ENCODE measurements at places on chromosomes 5 and 9.

- peak; percentile 11 for DNase-seq
These were observed 58.9 kb downstream of the NREP start for GRCh38 chr5:111697881-111698757.

DNA sequence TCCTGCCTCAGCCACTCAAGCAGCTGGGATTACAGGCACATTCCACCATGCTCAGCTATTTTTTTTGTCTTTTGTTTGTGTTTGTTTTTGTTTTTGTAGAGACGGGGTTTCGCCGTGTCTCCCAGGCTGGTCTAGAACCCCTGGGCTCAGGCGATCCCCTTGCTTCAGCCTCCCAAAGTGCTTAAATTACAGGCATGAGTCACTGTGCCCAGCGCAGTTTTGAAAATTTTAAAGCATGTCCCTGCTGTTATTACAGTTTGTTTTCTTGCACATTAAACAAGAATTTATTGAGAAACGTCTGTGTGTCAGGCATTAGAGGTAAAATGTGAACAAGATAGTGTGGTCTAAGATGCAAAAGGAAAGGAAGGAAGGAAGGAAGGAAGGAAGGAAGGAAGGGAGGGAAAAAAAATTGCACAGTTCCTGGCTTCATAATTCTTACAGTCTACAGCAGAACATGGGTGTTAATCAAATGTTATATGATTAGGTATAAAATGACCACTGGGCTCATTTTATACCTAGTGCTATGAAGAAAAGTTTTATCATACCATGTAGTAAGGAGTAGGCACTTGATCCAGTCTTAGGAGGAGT, 205.4 kb downstream of the SNX18 start:
- DNase-seq, result no peak

- peak; percentile 1 for DNase-seq
These were observed 13.3 kb upstream of the COL5A1 start for GRCh38 chr9:134628354-134628736.

GRCh38 chr9:116336133-116336862, 182.7 kb downstream of the PAPPA start:
- no peak for DNase-seq

DNA sequence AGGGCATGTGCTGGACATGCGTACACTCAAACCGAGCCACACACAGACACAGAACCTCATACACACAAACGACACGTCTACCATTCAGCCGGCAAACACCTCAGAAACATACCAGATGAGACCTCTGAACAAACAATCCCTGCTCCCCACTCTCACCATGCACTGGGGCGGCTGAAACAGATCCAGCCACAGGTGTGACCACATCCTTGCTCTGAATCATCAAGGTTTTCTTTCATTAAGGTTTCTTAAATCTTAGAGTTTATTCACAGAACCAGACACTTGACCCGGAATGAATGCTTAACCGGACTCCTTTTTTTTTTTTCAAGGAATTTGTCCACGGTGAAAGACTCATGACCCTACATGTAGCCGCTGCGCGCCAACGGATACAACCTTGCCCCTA, 26.2 kb downstream of the TERT start:
- DNase-seq, result peak; percentile 66

DNA sequence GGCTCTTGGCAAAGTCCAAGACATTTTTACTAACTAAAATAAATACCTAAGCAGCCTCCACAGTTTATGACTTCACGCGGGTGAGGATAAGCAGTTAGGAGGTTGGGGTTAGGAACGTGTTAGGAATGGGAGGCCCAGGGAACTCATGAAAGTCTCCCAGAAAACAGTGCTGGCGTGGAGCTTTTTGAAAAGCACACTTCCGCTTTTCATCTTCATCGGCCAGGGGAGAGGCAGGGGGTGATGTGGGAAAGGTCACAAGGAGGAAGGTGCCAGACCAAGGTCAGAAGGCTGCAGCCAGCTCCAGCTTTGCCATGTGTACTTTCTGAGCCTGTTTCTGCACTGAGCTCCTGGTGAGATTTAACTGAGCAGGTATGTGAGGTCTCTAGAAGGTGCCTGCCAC, 149.0 kb downstream of the PHF2 start:
- DNase-seq, result no peak

DNA sequence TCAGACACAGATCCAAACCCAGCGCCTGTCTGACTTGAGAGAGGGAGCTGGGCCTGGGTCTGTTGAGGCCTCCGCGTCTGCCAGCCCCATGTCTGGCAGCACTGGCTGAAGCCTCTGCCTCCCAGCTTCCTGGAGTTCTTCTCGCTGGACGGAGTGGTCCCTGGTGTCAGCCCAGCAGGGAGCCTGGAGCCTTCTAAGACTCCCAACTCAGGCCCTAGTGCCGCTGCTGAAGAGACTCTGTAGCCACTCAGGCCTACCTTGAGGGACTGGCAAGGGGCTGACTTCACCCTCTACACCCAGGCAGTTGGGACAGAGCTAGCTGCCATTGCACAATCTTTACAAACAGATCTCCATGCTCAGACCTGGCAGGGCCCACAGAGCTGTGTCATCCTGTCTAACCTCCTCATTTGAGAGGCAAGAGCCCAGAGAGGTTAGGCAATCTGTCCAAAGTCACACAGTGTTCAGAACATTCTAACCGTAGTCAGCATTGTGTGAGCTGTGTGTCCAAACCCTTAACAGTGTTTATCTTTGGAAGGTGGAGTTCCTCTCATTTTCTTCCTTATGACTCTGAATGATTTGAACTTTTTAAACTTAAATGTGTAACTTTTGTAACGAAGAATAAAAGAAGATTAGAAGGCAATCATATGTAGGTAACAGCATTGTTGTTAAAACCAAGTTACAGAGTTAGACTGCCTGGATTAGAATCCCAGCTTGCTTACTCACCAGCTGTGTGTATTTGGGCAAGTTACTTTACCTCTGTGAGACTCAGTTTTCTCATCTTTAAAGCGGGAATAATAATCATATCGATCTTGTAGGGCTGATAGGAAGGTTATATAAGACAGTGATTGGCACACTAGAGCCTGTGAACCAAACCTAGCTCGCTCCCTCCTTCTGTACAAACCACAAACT, 4.6 kb upstream of the DUSP1 start:
- DNase-seq, result peak; percentile 39

GRCh38 chr5:111950660-111951059, 193.7 kb upstream of the NREP start:
- no peak for DNase-seq

GRCh38 chr9:108760841-108761240, 94.9 kb downstream of the ACTL7B start:
- no peak for DNase-seq

DNA sequence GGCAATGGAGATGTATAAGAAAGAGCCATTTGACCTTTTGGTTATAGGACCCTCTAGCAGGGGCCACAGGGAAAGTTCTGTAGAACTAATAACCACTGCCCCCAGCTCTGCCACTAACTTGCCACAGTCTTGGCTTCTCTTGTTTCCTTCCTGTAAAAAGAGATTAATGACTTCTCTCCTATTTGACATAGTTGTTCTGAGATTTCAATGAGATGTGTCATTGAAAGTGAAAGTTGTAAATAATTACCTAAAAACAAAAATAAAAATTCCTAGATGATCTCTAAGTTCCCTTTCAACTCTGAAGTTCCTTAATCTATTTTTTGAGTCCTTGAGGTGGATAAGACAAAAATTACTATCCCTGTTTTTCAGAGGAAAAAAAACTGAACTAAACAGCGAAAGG, 1.4 kb upstream of the KIF12 start:
- no peak for DNase-seq

DNA sequence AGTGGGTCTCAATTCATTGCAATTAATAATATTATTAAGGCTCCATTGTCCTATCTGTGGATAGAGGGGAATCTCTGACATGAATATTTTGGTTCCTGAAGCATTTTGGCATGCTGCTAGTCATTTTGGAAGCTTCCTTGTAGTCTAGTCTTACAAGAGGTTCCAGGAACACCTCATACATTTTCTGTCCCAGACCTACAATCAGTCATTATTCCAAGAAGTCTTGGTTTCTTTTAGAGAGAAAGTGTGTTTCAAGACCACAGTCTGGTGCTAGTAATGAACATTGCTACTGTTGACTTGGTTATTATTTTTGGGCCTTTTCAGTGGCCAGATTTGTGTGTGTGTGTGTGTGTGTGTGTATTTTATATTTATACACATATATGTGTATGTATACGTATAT, 98.9 kb downstream of the ERCC6L2 start:
- no peak for DNase-seq

GRCh38 chr5:102856389-102856777, 101.3 kb downstream of the PAM start:
- no peak for DNase-seq

DNA sequence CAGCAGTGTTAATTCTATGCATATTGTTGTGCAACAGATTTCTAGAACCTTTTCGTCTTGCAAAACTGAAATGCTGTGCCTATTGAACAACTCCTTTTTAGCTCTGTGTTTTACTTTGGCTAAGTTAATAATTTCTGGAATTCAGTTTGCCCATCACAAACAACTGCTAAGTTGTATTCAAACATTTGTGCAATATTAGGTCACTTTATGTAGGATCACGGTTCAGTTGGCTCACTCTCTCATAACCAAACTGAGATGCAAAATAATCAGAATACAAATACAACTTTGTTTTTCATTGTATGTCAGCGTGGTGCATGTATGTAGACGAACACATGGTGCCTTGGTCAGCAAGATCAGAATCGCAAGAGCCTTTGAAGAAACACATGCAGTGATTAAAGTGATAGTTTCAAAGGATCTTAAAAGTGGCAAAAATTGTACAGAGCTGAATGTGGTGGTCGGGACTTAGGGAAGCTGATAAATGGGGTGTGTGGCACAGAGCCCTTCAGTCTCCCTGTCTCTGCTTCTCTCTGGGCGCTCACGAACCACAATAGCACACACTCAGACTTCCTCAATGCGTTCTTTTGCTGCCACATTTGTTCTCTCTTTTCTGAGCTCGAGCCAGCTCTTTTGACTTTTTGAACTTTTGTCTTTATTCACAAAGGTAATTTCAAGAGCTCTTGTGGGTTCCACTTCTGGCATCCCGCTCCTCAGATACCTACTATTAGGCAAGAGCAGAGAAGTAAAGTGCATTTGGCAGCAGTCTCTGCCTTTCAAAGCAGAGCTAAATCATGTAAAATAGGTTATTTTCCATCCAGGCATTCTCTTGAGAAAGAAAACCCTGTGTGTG, 112.4 kb upstream of the CTSL start:
- no peak for DNase-seq

GRCh38 chr5:153425914-153426313, 64.6 kb upstream of the GRIA1 start:
- DNase-seq, result peak; percentile 32

GRCh38 chr5:77266291-77266690, 55.8 kb downstream of the PDE8B start:
- DNase-seq, result no peak

DNA sequence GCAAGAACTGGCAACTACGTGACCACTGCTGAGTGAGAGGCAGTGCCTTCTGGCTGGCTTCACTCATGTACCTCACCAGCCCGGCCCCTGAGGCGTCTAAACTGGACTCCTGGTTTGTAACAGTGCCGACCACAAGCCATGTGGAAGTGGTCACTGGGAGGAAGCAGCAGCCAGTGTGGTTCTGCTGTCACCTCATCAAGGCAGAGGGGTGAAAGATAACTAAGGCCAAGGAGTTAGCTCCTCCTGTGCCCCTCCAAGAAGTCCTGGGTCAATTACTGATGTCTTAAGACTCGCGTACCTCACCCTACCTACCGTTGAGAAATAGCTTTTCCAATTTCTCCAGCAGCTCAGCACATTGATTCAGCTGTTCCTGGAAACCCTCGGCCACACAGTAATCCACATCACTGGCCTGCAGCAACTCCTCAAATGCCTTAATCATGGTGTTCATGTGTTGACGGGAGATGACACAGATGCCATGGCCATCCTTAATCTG, 142.9 kb downstream of the CDK5RAP2 start:
- DNase-seq, result no peak

- no peak for DNase-seq
These were observed 348.7 kb downstream of the GLIS3 start for GRCh38 chr9:3951161-3951665.

DNA sequence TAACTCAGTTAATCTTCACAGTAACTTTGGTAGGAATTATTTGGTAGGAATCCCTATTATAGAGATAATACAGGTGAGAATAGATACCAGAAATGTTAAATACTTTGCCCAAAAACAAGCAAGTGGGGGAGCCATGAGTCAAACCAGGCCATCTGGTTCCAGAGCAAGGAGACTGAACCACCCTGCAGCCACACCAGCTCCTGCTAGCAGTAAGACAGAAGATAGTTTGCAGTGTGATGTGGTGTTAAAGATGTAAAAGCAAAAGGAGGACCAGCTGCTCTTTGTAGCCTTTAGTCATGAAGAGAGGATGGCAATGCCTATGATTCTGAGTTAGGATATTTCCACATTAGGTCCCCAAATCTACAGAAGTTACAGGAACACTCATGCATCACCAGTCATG, 101.4 kb downstream of the PRKACG start:
- no peak for DNase-seq

GRCh38 chr5:42807722-42808447, 3.8 kb downstream of the SELENOP start:
- no peak for DNase-seq

DNA sequence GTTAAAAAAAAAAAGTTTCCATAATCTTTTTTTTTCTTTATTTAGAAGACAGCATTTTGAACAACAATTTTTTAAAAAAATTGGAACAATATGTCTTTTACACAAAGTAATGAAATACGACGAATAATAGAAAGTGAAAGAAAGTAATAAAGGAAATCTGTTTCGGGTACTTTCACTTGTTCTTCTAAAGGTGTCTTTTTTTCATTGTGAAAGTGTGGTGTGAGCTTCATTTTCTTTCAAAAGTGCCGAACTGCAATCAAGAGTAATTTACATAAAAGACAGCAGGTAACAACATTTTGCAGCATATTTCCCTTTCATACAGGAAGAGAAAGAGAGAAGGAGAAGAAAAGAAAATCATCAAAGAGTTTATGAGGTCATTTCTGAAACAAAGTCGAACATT, 159.7 kb upstream of the CDH12 start:
- no peak for DNase-seq

- DNase-seq, result peak; percentile 88
These were observed 11.5 kb downstream of the SMIM3 start for GRCh38 chr5:150789943-150790611.

DNA sequence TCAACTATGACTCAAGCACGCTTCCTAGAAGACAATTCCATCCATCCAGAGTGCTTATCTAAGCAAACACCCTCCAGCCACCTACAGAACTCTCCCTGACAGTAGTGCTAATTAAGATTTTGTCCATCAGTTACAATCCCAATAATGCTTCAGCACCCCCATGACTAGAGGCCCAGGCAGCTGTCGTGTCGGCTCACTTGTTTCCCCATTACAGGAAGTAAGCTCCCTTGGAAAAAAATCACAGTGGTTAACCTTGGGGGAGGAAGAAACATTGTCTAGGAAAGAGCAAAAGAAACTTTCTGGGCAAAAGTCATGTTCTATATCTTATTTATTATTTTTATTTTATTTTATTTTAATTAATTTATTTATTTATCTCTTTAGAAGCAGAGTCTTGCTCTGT, 108.8 kb upstream of the LPAR1 start:
- DNase-seq, result no peak

DNA sequence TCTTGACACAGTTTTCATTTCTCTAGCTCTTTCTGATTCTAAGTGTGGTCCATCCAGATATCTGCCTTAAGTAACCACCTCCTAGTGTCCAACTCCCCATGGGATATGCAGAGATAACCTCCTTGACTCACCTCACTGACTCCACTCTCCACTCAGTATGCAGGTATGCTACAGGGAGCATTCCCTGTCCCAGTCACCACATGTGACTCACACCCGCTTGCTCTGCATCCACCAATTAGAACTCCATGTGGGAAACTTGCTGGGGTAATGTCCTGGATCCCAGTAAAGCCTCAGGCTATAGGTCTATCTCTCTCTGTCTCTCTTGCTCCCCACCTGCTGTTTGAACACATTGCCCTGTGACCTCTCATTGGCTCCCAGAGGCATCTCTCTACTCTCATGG, 563.9 kb downstream of the HTR1A start:
- DNase-seq, result no peak

Data from activated CD4-positive, alpha-beta T cell treated with anti-CD3 and anti-CD28 coated beads for 36 hours (primary cell).